AG20443 (cell line): ENCODE measurements at places on chromosomes 4 and X.

- peak; percentile 86 for DNase-seq
These were observed 134.2 kb downstream of the CHIC2 start for GRCh38 chr4:53929955-53930798.

DNA sequence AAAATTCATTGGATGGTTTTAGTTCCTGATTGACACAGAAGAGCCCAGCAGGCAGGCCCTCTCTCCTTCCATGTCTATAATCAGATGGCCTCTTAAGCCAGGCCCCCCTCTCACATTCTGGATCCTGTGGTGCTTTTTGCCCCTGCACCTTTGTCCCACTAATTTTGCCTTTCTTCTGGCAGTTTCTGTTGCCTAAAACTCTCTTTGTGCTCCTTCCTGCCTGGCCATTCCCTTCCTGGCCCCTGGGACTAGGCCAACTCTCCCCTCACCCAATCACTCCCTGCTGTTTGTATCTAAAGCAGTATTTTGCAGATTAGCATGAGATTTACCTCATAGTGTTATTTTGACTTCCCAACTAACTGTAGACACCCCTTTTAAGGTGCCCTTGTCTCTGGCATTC lies 42.7 kb upstream of the DDX3X start:
- no peak for DNase-seq

- DNase-seq: no peak
These were observed 13.1 kb downstream of the RBM10 start for GRCh38 chrX:47158131-47158530.

- no peak for DNase-seq
These were observed 252.9 kb downstream of the CRLF2 start for GRCh38 chrX:959595-959994.

DNA sequence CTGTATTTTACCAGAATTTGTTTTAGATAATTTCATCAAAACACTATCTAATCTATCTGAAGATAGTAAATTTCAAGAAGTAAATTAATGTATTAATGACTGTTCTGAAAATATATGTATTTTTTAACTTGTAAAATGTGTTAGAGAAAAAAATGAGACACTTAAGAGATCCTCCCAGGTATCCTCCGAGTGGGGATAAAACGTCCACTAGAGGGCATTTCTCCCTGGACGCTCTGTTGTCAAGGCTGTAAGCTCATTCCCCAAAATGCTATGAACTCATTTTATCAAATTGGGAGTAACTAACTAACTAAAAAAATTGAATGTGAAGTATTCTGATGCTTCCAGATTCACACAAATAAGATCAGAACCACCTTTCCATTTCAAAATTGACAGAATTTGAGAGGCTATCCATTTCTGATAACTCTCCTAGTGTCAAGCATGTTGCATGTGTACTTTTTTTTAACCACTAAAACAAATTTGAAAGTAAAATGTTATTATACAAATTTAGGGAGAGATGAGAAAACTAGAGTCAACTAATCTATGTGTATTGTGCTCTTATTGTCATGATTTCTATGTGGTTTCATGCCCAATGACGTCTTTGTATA lies 337.3 kb upstream of the HS3ST1 start:
- DNase-seq: no peak
